NCI-H1105 treated with DMSO at 0.1 percent for 48 hours (cell line): ENCODE measurements at places on chromosomes 4 and X.

GRCh38 chrX:41912923-41913322 lies 10.4 kb downstream of the CASK start:
- no peak for DNase-seq

DNA sequence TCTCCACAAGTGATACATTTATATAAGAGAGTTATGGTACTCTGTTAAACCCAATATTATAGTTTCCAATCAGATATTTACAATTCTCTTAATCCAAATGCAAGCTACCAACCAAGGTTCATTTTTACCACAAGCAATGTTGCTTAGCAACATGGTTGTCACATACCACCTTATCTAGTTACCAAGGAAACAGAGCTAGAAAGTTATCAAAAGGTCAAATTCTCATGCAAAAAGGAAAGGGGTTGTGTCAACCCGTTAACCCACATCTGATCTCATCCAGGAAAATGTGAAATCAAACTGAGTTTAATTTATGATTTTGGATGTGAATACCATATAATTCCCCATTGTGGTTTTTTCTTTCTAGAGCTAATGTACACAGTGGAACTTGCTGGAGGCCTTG lies 274.1 kb upstream of the MAGEB2 start:
- DNase-seq = no peak

DNA sequence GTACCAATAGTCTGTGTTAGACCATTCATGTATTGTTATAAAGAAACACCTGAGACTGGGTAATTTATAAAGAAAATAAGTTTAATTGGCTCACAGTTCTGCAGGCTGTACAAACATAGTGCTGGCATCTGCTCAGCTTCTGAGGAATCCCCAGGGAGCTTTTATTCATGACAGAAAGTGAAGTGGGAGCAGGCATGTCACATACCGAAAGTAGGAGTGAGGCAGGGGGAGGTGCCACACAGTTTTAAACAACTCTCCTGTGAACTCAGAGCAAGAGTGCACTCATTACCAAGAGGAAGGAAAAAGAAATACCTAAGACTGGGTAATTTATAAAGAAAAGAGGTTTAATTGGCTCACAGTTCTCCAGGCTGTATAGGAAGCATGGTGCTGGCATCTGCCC lies 591.2 kb downstream of the PPP4R3C start:
- no peak for DNase-seq

DNA sequence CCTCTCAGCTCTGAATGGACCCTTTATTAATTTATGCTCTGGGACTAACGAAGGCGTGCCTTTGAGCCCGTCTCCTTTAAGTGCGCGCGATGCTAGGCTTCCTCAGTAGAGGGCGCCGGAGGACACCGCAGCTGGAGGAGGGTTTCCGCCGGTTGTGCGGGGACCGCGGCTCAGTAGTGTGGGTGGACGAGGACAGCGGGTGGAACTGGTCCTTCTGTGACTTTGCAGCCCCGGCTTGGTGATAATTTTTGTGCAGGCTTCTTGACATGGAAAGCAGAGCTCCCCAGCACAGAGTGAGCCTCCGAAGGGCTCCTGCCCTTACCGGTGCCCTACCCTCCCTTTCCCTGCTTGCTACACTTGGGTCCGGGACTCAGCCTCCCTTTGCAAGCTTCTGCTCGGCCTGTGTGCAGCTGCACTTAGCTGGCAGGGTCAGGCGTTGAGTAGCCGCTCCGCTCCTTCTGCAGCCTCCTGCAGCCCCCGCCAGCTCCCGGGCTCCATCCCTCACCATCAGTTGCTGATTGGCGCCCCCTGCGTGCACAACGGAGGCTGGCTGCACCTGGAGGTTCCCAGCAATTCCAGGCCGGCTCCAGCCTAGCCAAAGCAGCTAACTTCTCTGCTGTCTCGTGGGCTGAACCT lies 26.8 kb upstream of the BOD1L1 start:
- peak; percentile 66 for DNase-seq

GRCh38 chrX:103404231-103405008 lies 28.1 kb downstream of the BEX3 start:
- DNase-seq = peak; percentile 80

GRCh38 chr4:7287918-7288280 lies 95.6 kb downstream of the SORCS2 start:
- no peak for DNase-seq

DNA sequence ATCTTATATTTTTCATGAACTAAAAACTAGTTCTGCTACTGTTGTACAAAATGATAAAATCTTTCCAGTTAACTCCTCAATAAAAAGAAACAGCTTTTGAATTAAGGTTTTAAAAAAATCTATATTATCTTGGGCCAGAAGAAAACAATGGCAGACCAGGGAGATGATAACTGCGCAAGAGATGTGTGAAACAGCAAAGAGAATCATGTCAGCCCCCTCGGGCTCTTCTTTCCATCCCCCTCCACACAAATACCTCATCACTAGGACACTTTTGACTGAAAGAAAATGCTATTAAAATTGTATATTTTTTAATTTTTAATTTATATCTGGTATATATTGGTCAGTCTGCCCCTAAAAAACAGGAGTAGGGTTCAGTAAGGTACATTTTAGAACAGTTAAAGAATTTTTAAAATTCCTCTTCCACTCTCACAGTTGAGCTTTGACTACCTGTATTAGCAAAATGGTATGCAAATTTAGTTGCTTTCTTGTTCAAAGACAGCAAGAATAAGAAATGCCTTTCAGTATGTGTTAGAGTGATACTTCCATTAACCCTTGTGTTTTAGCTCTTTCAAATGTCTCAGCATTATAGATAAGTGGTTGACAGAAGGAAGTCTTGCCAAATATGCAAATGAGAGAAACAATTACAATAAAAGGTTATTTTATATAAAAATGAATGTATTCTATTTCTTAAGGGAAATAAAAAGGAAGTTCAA lies 36.4 kb upstream of the LCORL start:
- no peak for DNase-seq

GRCh38 chr4:138910914-138911336 lies 104.7 kb upstream of the NOCT start:
- DNase-seq = peak; percentile 91

DNA sequence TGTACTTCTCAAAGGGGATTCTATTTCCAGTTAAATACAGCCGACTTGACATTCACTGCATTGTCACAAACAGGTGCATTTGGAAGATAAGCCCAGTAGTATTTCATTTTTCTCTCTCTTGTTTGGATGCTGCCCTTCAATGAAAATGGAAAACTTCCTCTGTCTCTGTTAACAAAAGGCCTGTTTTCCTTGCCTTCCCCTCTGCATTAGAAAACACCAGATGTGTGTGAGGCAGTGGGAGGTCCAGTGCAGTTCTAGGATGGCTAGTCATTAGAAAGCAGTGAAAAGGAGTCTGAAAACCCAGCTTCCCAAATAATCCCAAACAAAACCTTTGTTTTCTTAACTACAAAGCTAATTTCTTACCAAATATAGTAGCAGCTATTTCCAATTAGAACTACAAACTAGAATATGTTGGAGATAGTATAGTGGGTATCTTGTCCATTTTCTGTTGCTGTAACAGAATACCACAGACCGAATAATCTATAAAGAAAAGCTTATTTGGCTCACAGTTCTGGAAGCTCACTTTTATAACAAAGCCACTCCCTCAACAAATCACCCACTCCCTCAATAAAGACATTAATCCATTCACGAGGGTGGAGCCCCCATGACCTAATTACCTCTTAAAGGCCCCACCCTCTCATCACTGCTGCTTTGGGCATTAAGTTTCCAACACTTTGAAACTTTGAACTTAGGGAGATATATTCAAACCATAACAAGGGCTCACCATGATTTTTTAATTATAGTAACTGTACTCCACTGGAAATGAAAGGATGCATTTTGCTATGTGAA lies 452.1 kb upstream of the RPS6KA3 start:
- no peak for DNase-seq

DNA sequence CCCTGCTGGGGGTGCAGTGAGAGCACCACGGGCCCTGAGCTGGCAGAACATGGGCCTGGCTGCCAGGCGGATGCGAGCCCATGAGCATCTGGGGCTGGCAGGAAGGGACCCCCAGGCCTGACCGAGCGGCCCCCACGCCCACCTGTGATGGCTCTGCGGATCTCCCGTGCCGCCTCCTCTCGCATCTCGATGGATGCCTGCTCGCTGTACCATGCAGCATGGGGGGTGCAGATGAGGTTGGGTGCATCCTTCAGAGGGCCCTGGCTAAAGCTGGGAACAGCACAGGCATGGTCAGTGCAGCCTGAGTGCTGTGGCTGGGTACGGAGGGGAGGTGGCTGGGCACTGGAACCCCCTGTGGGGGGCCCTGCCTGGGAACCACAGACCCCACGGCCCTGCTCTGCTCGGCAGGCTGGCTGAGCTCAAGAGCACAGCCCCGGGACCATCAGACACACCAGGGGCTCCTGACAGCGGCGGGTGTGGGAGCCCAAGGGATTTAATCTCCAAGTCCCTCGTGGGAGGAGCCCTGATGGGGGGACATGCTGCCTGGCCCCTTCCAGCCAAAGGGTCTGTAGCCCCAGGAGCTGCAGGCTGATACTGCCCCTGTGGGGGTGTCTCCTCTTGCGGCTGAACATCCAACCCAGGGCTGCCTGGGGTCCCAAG lies 35.5 kb downstream of the CTBP1 start:
- no peak for DNase-seq

DNA sequence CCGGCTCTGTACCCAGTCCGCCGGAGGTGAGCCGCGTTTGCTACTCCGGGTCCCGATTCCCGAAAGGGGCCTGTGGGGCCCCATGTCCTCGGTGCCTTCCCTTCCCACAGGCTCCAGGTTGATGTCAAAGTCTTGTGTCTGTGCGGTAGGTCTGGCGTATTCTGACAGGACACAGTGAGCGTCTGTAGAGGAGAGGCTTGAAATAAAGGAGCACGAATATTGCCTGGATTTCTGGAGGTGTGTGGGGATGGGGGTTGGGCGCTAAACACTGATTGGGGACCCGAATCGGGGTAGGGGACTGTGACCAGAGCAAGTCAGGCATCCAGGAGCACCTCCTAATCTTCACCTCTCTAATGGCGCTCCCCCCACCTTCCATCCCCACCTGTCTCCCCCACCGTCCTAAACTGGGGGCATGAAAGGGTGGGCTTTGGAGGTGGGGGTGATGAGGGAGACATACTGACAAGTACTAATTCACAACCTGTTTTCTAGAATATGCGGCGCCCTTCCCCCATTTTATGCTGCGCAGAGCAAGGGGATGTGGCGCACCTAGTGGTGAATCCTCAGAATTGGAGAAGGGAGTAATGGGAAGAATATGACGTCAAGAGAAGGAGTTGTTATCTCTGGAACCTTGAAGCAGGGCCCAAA lies 855 bp downstream of the GPRASP2 start:
- DNase-seq = peak; percentile 49

- DNase-seq = no peak
Observed at GRCh38 chr4:8844976-8845690, 26.5 kb downstream of the HMX1 start.

- DNase-seq = no peak
Observed at GRCh38 chr4:189613207-189613606, 327.5 kb upstream of the FRG1 start.

GRCh38 chr4:183808097-183808456 lies 97.0 kb upstream of the STOX2 start:
- DNase-seq = no peak

DNA sequence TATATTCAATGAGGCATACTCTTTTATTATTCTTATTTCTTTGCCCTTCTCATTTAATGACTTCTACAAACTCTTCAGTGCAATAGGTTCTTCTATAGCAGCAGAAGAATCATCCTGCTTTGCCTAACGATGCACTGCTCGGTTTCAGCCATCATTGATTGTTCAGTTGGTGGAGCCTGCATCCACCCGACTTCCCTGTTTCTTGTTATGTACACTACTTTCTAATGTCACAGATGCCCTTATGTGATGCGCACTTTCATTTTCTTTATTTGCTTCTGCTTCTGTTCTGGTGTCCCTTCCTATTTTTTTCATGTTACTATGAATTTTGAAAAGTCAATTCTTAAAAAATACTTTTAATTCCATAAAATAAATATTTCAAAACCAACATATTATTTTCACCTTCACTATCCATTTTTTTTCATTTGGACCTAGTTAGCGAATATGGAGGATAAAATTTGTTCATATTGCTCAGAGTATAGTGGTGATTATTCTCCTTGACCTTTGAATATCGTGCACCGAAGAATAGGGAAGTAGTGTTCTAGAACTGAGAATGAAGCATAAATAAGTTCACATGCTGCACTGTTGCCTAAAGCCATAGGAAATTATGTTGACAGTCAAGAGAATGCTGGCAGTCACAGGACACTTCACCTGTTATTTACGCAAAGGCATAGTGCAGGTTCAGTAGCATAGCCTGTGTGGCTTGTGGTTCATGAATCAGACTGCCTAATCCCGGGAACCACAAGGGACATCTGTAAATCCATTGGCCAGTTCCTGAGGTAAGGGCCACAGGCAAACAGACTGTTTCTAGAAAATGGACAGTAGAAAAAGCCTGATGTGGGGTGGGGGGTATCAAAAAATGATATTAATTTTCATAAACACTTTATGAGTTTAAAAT lies 21.3 kb upstream of the SFRP2 start:
- DNase-seq = no peak
